Neural crest cell (in vitro differentiated cells): ENCODE measurements at places on chromosomes 3 and 15. TPM values are rescaled to one million over a fixed set of nuclear protein-coding genes. Genes with fewer than 3 reads are reported as not detected.

The RARB gene
- total RNA-seq = 0.98 and 1.9 TPM in 2 replicates

The EXD1 gene
- not detected in 2 replicates for total RNA-seq

The IGDCC3 gene
- 298 and 300 TPM in 2 replicates for total RNA-seq

The KNL1 gene
- 33.4 and 35.3 TPM in 2 replicates for total RNA-seq

The CFAP91 gene
- 7.0 TPM in 2 replicates for total RNA-seq

The FANCI gene
- 164 and 172 TPM in 2 replicates for total RNA-seq

The C3orf52 gene
- 21.5 and 22.5 TPM in 2 replicates for total RNA-seq

The IL1RAP gene
- 4.4 and 5.4 TPM in 2 replicates for total RNA-seq

The SHC4 gene
- total RNA-seq = 4.9 and 5.0 TPM in 2 replicates

The RTP1 gene
- not detected in 2 replicates for total RNA-seq

The EXOG gene
- 26.2 and 26.5 TPM in 2 replicates for total RNA-seq

The STRIT1 gene
- not detected in 2 replicates for total RNA-seq

The CCR9 gene
- total RNA-seq = not detected in 2 replicates

The ACAA1 gene
- total RNA-seq = 48.9 and 50.2 TPM in 2 replicates

The GRM7 gene
- 0.89 and 1.5 TPM in 2 replicates for total RNA-seq

The GPR149 gene
- not detected in 2 replicates for total RNA-seq

The HRG gene
- not detected in 2 replicates for total RNA-seq

The ADAMTS9 gene
- total RNA-seq = 13.8 and 15.1 TPM in 2 replicates

The GOLGA8G gene
- not detected in 2 replicates for total RNA-seq

The CLDN16 gene
- not detected in 2 replicates for total RNA-seq

The VIPR1 gene
- 0.63 TPM in 1 of 2 replicates, not detected in the other for total RNA-seq

The CYP19A1 gene
- total RNA-seq = not detected in 2 replicates

The MGLL gene
- total RNA-seq = 11.3 and 13.3 TPM in 2 replicates

The RNU6-1 gene
- total RNA-seq = not detected in 2 replicates

The ST8SIA2 gene
- total RNA-seq = 25.5 and 27.4 TPM in 2 replicates

The PRR23B gene
- not detected in 2 replicates for total RNA-seq

The GP9 gene
- total RNA-seq = not detected in 2 replicates

The TMEM207 gene
- not detected in 2 replicates for total RNA-seq

The SLC9A9 gene
- total RNA-seq = 0.56 and 1.6 TPM in 2 replicates

The IQCH gene
- total RNA-seq = 2.5 and 2.8 TPM in 2 replicates

The ETV5 gene
- total RNA-seq = 61.0 and 63.4 TPM in 2 replicates

The SELENOK gene
- total RNA-seq = 39.2 and 42.5 TPM in 2 replicates

The GNB5 gene
- 15.8 and 16.7 TPM in 2 replicates for total RNA-seq

The CHMP2B gene
- total RNA-seq = 19.6 and 19.7 TPM in 2 replicates

The THRB gene
- 0.65 and 0.77 TPM in 2 replicates for total RNA-seq

The BNC1 gene
- 0.25 and 0.35 TPM in 2 replicates for total RNA-seq

The SACM1L gene
- total RNA-seq = 44.1 and 45.7 TPM in 2 replicates

The IGSF11 gene
- total RNA-seq = 1.3 and 2.2 TPM in 2 replicates

The TF gene
- 0.98 and 1.6 TPM in 2 replicates for total RNA-seq

The SNX22 gene
- 12.7 and 12.9 TPM in 2 replicates for total RNA-seq

The KNG1 gene
- not detected in 2 replicates for total RNA-seq

The GPR171 gene
- total RNA-seq = not detected in 2 replicates

The POPDC2 gene
- 2.8 and 3.8 TPM in 2 replicates for total RNA-seq

The CNOT10 gene
- total RNA-seq = 51.7 and 53.6 TPM in 2 replicates

The MPI gene
- total RNA-seq = 42.6 and 43.8 TPM in 2 replicates

The MAP1A gene
- 24.3 and 25.2 TPM in 2 replicates for total RNA-seq

The CEP19 gene
- 5.8 and 6.3 TPM in 2 replicates for total RNA-seq

The HAPLN3 gene
- total RNA-seq = 2.4 and 2.9 TPM in 2 replicates

The CCDC54 gene
- not detected in 2 replicates for total RNA-seq

The CFAP100 gene
- total RNA-seq = 1.1 and 1.7 TPM in 2 replicates

The RPUSD2 gene
- 16.0 and 16.9 TPM in 2 replicates for total RNA-seq

The CHRD gene
- 3.2 and 4.0 TPM in 2 replicates for total RNA-seq

The TRIM71 gene
- total RNA-seq = 92.4 and 95.2 TPM in 2 replicates

The ACP3 gene
- not detected in 2 replicates for total RNA-seq

The PLSCR2 gene
- not detected in 2 replicates for total RNA-seq

The SUCNR1 gene
- not detected in 2 replicates for total RNA-seq

The PEX11A gene
- 7.2 and 7.9 TPM in 2 replicates for total RNA-seq

The BRPF1 gene
- total RNA-seq = 36.9 and 39.2 TPM in 2 replicates

The PLD1 gene
- total RNA-seq = 0.89 and 0.93 TPM in 2 replicates
